Substantia nigra (tissue), 51 donors: ENCODE measurements at places on chromosomes 5 and 9.
A peak's percentile ranks its signal among the peaks of the same experiment; 100 is the strongest.

- DNase-seq: no peak
Observed at GRCh38 chr9:133980864-133981588, 11.1 kb downstream of the VAV2 start.

- DNase-seq: no peak
Observed at GRCh38 chr5:79464695-79465332, 49.1 kb downstream of the HOMER1 start.

GRCh38 chr5:1800472-1801221, 560 bp upstream of the NDUFS6 start:
- DNase-seq: peak; percentile 7

DNA sequence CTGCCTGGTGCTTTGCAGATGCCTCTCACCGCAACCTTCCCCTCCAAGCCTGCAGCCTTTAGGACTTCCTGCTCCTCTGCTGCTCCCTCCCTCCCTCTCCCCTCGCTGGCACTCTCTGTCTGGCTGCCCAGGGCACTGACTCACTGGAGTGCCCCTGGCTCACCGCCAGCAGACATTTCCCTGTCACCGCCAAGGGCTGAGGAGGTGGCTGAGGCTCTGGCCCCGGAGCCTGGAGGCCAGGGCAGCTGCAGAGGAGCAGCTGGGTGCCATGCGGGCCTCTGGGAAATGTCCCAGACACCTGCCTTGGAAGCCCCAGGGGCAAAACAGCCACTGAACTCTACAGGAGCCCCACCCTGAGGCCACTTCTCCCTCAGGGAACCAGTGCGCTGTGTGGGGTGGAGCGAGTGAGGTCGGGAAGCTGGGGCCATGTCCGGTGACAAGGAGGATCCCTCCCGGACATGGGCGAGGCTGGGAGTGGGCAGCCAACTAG, 53.4 kb downstream of the TENT4A start:
- peak; percentile 29 for DNase-seq

GRCh38 chr5:65268525-65268924, 213.2 kb downstream of the ADAMTS6 start:
- DNase-seq: no peak
